ENCODE measurements at places on chromosomes 11 and 22.

- no peak for DNase-seq
Measured at GRCh38 chr11:127559978-127560377, 559.4 kb upstream of the KIRREL3 start.

DNA sequence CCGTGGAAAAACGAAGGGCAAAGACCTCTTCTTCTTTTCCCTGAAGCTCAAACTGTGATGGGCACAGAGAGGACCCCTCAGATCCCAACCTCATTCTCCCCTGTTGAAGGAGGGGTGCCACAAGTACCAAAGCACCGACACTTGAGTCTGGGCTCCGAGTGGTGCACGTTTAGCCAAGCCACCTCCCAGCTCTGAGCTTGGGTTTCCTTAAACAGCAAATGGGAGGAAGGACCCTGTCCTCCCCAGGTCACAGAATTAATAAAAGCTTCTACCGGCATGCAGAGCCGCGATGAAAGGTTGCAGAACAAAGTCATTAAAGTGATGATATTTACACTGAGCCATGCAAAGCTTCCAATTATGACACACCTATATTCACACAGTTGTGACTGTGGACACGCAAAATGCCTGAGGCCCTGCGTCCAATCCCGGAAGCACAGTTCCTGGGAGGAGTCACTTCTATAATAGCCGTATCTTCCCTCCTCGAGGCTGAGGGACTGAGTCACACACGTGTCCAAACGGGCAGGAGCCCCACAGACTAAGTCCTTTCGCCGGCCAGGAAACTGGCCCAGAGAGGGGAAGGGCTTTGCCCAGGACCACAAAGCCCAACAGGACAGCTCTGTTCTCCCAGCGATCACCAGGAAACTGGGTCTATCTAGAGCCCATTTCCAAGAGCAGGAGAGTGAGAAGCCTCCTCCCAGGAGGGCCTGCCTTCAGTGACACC lies 922 bp upstream of the CSNK1E start:
- DNase-seq, result no peak

DNA sequence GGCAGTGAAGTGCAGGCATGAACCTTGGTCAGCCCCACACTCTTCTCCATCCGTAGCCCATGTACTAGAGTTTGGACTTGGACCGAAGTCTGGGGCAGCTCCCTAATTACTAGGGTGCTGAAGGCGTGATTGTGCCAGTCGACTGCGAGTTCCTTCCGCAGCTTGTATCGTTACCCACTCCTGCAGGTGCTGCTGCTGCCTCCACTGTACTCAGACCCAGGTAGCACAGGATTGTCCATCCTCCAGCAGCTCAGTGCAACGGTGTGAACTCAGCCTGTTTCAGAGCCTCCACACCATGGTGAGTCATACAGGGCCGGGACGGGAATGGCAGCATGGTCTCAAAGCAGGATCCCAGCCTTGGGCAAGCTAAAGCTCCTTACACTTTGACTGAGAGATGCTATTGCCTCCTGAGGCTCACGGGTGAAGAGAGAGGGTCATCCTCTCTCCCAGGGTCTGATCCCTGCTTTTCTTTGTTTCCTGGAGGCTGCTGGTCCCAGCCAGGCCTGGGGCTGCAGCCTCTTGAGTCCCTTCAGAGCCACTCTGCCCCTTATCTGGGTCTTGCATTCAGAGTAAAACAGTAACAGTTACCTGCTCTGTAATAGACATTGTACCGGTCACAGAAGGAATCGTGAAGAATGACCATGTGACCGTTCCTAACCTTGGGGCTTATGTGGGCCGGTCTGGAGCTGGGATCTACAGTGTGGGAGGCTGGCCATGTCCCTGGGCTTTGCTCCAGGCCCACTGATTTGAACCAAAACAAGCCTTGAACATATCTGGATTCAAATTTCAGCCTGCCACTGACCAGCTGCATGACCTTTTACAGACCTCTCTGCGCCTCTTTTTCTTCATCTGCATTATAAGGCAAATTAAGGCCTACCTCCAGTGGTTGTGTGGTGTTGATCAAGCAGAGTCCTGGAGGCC lies 1.7 kb downstream of the TKFC start:
- no peak for DNase-seq

DNA sequence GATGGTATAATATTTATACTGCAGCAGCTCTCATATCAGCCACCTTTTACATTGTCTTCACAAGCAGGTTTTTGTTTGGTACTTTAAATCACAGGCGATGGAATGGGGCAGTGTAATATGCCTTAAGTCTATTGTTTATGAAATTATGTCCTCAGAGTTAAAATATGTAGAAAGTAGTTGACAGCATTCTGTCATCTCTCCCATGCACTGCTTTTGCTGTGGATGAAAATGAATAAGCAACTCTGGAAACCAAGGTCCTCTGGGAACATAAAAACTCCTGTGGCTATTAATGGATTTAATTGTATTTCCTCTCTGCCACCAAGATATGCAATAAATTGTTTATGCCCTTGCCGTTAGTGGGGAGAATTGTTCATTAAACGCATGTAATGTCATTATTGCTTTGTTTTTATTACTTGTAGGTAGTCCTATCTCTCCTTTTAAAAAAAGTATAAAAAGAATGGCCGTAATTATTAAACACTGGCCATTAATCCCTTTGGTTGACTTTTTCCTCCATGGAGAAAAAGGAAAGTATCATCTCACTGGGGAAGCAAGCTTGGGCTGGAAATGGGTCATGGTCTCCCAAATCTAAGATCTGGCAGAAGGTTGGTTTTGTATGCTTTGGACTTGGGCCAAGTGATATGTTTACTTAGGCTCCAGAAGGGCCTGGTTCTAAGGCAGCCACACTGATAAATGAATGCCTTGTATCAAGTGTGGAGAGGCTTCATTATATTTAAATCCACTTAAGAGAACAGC lies 13.1 kb downstream of the PACS1 start:
- no peak for DNase-seq
